T-helper 17 cell (primary cell): ENCODE measurements at places on chromosomes 2 and 18. TPM values are rescaled to one million over a fixed set of nuclear protein-coding genes. Genes with fewer than 3 reads are reported as not detected.

DNA sequence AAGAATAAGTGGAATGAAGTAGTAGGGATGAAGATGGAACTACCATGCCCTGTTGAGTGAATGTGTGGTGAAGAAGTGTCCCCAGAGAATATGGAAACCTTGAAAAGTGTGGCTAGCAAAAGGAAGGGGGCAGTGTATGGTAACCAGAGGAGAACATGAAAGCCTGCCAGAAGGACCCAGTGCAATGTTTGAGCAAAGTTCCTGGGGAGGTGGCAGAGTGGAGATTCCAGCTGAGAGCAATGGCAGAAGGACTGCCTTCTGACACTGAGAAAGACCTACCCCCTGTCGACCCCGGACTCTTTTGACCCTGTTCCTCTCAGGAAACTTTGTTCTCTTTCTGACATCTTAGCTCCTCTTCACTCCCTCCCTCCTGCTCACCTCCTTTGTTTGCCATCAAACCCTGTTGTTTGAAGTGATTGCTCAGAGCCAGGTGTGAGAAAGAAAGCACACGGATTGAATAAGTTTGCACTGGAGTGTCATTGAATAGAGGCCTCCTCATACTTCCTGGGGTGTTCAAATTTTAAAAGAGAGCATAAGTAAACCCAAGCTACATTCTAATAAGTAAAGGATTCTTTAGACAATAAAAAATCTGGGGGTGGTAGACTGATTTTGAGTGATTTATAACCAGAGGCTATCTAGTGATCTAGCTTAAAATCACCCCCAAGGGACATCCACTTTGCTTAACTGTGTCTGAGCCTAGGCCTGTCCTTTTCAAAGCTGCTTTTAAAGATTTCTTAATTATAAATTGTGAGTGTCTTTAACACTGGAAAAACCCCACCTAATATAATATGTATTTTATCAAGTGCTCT lies 57.1 kb downstream of the TRIB2 start:
- peaks cover 4% of the 10 kb centered on the region for H3K4me1 ChIP-seq
- no peak for DNase-seq
- no peak overlapping the region for H3K4me3 ChIP-seq

- no peaks in the 10 kb centered on the region for H3K36me3 ChIP-seq
- H3K27ac ChIP-seq = peak overlapping the region; percentile 100
- H3K4me3 ChIP-seq = no peak overlapping the region
These were observed 8.8 kb upstream of the DUSP2 start for GRCh38 chr2:96153991-96154431.

DNA sequence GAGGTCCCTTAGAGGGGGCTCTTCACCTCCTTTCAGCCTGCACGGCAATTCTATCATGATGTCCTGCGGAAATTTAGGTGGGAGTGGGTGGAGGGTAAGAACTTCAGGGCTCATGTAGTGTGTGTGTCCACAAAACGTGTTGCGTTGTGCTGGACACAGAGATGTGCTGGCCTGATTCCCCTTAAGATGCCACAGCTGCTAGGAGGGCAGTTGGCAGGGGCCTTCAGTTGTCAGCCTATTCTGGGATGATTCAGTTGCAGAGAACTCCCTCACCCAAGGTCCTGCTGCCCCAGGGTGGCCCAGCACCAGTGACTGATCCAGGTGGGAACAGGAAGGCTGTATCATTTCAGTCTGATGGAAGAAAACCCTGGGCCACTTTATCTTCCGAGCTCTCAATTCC lies 1.0 kb upstream of the HJURP start:
- no peak overlapping the region for H3K27ac ChIP-seq
- peaks cover 6% of the 10 kb centered on the region for H3K36me3 ChIP-seq
- H3K4me1 ChIP-seq = peaks cover 20% of the 10 kb centered on the region
- H3K27me3 ChIP-seq = peaks cover 23% of the 10 kb centered on the region
- peak overlapping the region; percentile 100 for H3K4me3 ChIP-seq

DNA sequence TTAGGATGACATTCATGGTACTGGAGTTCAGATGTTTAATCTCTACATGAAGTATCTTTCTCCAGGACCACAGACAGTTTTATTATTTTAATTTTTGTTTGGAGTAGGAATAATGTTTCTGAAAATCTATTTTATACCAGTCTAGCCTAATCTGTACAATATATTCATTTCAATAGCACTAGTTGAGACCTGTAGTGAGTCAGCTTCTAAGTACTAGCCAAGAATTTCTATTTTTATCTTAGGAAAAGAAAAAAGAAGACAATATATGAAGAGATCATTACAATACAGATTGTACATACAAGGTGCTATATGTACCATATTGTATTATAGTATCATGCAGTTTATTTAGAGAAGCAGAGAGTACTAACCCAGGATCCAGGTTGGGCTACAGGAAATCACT lies 826.9 kb upstream of the PIK3C3 start:
- H3K27ac ChIP-seq = no peak overlapping the region
- H3K4me3 ChIP-seq = no peak overlapping the region
- no peak for DNase-seq
- H3K36me3 ChIP-seq = no peaks in the 10 kb centered on the region
- H3K27me3 ChIP-seq = no peaks in the 10 kb centered on the region
- no peaks in the 10 kb centered on the region for H3K4me1 ChIP-seq

Gene NEB
- total RNA-seq = 1.6 TPM
